ENCODE measurements at places on chromosomes 7 and 10.

DNA sequence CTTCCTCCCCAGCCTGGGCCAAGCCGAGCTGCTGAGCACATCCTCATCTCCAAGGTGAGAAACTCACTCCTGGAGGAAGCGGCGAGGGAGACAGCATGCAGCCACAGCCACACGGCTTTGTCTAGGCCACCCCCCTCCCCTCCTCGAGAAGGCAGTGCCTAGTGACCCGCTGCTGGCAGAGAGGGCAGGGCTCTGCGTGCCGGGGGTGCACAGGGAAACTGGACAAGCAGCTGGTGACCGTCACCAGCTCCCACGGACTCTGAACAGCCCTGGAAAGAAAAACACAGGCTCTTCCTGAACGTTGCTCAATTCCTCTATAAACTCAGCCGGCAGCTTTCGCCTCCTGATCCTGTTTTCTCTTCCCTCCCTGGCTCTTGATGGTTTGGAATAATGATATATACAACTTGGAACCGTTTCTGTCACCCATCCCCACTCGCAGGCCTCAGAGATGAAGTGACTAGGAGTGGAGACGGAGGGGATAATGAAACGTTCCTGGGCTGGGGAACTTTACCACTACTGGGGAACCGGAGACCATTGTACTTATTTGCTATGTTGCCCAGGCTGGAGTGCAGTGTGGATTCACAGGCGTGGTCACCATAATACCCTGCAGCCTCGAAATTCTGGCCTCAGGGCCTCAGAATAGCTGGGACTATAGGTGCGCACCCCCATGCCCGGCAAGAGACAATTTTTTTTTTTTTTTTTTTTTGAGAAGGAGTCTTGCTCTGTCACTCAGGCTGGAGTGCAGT is 19.3 kb downstream of the PAPOLB start:
- no peak for DNase-seq

GRCh38 chr10:46523119-46523961 is 33.1 kb downstream of the GPRIN2 start:
- no peak for DNase-seq

DNA sequence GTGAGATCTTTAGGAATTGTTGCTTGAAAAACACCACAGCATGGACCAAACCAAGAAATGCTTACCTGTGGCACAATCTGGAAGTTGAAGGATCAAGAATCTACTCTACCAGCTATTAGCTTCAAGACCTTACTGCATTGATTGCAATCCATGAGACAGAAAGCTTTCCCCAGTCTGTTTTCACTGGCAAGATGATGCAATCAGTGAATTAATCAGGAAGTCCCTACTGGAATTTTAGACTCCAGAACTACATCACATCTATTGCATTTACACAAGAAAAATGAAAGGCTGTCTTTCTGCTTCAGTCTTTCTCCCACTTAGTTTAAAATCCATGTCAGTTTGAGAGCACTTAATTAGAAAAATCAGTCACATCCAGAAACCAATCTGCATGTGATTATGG is 191.7 kb downstream of the TFEC start:
- no peak for DNase-seq

GRCh38 chr7:12013983-12014382 is 182.0 kb upstream of the THSD7A start:
- DNase-seq: no peak

Data from COLO829 (cell line).